ENCODE measurements at places on chromosomes 1 and 21.
A peak's percentile ranks its signal among the peaks of the same experiment; 100 is the strongest.

DNA sequence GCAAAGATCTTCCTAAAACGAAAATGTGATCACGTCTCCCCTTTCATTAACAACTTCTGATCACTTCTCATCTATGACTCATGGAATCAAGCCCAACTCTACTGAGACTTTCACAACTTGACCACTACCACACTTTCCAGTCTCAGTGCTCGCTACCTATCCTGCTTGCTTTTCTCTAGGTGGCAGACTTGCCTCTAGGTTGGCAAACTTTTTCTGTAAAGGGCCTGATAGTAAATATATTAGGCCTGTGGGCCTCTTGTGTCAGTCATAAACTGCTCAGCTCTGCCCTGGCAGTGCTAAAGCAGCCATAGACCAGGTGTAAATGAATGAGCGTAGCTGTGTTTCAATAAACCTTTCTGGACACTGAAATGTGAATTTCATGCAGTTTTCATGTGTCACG is 21.5 kb upstream of the HMGB4 start:
- DNase-seq: no peak

DNA sequence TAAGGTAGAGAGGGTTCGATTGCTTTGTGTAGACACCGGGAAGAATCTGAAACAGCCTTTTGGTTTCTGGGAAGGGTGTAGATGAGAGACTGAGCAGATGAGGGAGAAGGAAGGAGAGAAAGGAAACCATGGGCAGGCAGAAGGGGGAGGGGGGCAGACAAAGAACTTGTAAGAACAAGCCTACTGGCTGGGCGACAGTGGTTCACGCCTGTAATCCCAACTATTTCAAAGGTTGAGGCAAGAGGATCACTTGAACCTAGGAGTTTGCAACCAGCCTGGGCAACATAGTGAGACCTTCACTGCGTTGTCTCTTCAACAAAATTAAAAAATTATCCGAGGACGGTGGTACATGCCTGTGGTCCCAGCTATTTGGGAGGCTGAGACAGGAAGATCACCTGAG is 106.2 kb downstream of the TM2D1 start:
- DNase-seq: no peak

DNA sequence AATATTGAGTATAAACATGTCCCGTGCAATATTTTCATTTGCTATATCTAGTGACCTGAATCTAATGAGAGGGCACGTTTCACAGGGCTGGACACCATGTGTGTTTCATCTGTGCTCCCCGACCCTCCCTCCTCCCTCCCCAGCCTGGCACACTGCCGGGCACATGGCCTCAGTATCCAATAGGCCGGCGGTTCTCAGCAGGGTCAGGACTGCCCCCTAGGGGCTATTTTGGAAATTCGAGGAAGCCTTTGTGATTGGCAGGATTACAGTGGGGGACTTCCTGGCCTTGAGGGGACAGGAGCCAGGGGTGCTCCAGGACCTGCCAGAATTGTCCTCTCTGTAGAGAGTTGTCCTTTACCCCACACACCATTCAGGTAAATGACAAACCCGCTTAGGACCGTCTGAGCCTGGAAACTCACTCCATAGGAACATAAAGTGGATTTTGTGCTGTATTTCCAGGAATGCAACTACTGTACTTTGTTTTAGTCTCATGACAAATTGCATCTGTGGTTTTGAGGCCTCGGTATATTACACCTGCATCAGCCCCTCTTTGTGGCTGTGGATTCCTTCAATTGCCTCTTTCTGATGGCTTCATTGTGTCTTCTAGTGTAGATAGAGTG is 109.5 kb upstream of the SIM2 start:
- peak; percentile 42 for DNase-seq

DNA sequence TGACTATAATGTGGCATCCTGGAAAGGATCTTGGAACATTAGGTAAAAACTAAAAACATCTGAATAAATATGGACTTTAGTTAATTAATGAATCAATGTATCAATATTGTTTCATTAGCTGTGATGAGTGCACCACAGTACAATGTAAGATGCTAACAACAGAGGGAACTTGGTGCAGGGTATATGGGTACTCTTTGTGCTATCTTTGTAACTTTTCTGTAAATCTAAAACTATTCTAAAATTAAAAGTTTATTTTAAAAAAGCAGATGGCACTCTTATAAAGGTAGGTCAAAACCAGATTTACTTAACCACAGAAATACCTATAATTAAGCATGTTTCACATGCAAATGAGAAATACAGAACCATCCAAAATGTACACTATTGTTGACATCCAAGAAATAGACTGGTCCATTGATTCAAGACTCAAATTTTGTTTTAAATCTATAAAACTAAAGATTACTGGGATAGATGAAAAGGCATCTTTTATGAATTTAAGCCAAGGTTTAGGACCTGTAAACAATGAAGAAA is 38.4 kb downstream of the ACBD3 start:
- no peak for DNase-seq

- no peak for DNase-seq
These were observed 11.2 kb downstream of the FNBP1L start for GRCh38 chr1:93459126-93459525.

GRCh38 chr1:34360574-34360973 is 183.9 kb downstream of the C1orf94 start:
- DNase-seq: no peak

DNA sequence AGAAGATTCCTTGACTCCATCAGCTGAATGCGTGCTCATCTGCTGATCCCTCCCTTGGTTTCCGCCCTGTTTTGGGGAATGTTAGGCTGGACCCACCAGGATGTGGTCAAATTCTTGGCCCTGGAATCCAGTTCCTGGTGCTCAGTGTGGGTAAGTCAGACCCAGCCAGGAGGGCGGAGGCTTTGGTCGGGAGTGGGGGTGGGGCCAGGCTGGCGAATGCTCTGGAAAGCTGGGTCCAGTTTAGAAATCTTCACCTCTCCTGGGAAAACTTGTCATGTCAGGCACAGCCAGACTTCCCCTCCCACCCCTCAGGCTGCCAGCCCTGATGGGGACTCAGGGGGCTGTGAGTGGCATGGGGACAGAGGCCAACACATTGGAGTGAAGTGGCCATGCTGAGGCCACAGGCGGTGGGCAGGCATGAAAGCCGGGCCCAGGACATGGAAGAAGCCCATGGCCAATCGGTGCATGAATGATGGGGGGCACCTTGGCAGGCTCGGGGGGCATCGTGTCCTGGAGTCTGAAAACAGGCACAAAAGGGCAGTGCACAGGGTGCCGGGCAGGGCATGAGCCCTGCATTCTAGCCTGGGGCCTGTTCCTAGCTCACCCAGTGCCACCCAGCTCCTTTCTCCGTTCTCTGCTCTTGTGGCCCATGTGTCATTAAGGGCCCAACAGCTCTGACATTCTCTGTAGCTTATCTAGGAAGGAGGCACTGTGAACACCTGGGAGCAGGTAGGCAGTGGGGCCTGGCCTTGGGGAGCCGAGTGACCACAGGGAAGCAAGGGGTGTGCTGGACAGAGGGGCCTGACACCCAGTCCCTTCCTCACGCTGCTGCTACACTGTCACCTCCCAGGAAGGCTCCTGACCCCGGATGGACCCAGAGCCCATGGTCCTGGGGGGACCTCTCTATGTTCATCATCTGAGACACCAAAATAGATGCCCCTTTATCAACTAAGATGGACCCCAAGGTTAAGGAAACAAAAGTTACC is 14.6 kb upstream of the PADI1 start:
- DNase-seq: no peak

GRCh38 chr1:30908316-30908695 is 252 bp downstream of the SDC3 start:
- DNase-seq: no peak

- DNase-seq: no peak
These were observed 50.5 kb downstream of the ABL2 start for GRCh38 chr1:179178950-179179349.

- DNase-seq: no peak
These were observed 33.0 kb upstream of the H6PD start for GRCh38 chr1:9201401-9202239.

DNA sequence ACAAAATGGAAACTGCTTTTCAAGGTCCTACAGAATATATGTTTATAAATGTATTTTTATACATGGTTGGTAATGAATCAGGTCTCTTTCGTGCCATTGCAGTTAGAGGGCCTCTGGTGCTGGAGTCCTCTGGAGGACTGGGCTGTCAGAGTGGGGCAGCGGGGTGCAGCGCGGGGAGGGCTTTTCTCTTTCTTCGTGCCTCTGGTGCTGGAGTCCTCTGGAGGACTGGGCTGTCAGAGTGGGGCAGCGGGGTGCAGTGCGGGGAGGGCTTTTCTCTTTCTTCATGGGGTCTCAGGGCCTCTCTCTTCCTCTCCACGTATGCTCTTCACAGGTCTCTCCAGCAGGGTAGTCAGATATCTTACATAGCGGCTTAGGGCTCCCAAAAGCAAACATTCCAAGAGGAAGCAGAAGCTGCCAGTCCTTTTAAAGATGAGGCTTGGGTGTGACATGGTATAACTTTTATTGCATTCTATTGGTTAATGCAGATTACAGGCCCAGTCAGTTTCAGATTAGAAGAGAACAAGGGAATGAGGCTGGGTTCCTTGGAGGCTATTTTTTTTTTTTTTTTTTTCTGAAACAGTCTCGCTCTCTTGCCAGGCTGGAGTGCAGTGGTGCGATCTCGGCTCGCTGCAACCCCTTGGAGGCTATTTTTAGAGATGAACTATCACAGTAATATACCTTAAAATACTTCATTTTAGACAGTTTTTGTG is 13.1 kb downstream of the SDCCAG8 start:
- DNase-seq: no peak

DNA sequence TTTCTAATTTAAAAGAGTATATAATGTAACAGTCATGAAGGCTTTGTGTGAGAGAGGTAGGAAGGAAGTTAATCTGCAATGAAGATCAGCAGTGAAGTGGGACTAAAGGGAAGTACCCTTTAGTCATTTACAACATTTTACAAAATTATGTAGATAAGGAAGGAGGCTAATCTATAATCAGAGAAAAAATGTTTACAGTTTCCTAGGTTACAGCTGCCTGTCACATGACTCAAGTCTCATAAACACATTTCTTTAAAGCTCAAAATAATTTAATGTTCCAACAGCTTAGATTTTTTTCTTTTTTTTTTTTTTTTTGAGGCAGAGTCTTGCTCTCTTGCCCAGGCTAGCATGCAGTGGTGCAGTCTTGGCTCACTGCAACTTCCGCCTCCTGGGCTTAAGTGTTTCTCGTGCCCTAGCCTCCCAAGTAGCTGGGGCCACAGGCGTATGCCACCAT is 26.2 kb upstream of the CAP1 start:
- no peak for DNase-seq

- no peak for DNase-seq
These were observed 58.3 kb downstream of the AKT3 start for GRCh38 chr1:243791586-243792267.

- no peak for DNase-seq
These were observed 53.1 kb upstream of the GPR37L1 start for GRCh38 chr1:202069662-202070061.

DNA sequence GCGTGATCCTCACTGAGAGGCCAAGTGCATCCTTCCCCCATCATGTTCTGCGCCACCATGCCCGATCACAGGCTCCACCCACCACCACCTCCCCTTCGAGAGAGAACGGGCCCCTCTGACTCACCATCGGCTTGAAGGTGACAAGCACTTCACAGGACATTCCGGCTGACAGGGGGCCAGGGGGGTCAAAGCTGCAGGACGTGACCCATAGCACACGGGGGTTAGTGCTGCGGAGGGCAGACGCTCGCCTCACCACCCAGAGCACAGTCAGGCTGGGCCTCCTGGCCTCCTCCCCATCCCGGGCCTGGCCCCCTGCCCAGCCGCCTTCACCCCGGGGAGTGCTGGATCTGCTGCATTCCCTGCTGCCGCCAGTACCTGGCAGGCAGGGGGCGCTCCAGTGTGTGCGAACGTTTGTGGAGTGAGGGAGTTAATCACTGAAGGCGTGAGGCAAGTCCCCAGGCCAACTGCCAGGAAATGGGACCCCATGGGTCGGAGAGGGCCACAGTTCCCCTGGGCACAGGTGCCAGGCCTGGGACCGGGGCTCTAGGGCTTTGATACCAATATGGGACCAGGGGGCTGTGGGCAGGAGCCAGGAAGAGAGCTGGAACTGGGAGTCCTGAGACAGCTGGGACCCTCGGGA is 40.9 kb upstream of the TMEM52 start:
- peak; percentile 91 for DNase-seq

DNA sequence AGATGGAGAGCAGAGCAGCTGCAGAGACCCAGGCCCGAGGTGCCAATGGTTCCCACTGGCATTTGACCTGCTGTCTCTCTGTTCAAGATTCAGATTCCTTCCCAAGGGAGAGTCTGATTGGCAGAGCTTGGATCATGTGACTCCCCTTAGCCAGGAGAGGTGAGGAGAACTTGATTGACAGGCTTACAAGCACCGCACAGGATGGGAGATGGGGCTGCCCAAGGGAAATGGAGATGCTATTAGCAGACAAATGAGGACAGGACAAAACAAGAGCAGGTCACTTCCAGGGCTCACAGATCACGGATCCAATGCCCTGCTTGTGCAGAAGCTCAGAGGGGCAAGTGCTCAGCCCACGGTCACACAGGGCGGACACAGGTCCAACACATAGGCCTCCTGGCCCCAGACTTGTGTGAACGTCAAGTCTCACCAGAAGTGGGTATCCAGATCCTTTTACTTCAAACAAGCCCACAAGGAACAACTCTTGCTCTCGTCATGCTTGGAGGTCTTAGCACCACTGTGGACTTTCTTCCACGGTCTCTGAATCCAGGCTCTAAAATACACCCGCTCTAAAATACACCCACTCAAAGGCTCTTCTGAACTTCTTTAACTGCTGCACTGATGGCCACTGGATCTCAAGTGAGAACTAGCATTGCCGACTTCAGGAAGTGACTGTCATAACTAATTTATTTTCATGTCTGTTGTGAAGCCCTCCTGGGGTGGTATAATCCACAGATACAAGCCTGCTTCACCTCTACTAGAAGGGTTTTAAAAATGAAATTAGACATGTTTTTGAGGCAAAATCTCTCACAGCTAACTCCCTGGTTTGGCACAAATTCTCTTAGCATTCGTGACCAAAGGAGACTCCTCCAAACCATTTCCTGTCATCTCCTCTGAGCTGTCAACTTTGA is 274.9 kb downstream of the RRAGC start:
- no peak for DNase-seq

DNA sequence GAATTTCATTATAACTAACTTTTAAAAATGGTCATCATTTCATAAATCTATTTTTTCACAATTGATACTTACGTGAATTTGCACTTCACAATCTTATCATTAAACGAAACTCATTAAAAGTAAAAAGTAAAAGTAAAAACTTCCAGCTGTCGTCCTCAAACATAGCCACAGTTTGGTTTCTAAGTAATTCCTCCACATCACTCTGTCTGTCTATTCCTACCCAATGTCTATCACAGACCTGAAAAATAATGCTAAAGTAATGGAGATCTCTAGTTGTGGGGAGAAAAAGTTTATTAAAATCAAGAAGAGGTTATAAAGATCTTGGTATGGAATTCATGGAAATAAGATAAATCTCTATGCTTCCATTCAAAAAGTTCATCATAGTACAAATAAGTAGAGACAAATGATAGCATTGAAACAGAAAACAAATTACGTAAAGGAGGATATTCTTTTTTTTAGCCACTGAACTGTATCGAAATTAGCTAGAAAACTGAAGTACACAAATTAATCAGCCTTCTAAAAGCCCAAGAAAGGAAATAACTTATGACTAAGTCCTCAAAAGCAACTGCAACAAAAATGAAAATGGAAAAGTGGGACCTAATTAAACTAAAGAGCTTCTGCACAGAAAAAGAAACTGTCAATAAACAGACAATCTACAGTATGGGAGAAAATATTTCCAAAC is 148.6 kb downstream of the TIAM1 start:
- no peak for DNase-seq

Data from GM12891 (cell line).